ENCODE measurements at places on chromosomes 2 and 18.

DNA sequence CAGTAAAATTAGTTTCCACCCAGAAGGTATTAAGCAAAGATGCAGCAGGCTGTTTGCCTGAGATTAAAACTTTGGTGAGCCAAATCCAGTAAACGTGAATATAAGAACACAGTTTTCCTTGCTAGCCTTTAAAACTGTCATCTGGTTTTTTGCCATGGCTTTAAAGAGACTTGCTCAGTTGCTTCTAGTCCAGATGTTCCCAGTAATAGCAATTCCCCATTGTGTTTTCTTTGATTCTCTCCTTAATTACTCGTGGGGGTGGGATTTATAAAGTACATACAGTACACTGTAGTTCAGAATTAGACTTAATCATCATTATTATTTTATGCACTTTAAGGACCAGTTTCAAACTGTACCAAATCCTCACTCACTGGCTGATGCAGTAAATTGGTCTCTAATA, 303.5 kb upstream of the ZNF804A start:
- DNase-seq: no peak

DNA sequence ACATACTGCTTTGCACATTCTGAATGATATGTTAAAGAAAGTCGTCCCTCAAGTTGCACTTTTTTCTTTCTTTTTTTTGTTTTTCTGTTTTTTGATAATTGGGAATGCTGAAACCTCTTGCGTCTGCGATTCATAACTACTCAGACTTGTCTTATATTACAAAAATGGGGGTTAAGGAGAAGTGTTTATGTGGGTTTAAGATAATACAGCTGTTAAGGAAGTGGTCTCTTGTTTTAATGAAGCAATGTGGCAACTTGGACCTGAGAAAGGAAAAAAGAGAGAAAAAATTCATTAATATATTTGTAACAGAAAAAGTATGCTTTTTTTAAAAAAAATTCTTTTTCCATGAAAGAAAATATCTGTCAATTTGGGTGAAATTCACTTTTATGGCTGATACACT, 268.5 kb upstream of the CCDC68 start:
- DNase-seq: no peak

DNA sequence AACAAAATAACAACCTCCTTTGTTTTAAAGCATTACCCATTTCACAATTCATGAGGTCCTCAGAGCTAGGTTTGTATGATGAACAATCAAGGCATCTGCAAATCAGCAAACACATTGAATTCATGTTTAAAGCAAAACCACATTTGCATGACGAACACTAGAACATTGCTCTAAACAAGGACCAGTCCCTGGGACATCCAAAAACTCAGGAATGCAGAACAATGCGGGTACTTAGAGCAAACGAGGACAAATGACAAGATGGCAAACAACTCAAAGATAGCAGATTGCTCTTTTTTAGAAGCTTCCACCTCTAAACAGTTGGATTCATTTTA, 45.7 kb upstream of the RALBP1 start:
- DNase-seq: no peak

DNA sequence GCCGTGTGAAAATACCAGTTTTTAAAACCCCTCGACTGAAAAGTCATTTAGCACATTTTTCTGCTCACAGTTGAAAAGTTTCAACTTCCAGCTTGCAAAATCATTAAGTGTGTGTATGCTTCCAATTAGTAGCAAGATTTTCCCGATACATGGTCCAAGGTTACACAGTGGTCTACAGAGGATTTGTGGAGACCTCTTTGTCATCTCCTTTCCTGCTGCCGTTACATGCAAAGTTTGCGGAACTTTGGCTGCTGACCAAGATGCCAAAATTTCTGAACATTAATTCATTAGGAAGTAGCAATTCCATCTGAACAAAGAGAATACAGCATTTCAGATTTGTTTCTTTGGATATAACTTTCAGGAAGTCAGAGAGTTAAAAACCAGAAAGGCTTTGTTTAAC, 474.6 kb downstream of the PLCL1 start:
- no peak for DNase-seq

GRCh38 chr2:62071126-62071598, 124.8 kb upstream of the B3GNT2 start:
- DNase-seq: no peak
